ENCODE measurements at places on chromosomes 5 and 9.

- no peak for DNase-seq
Observed at GRCh38 chr9:108178318-108178717, 677.5 kb downstream of the ACTL7B start.

DNA sequence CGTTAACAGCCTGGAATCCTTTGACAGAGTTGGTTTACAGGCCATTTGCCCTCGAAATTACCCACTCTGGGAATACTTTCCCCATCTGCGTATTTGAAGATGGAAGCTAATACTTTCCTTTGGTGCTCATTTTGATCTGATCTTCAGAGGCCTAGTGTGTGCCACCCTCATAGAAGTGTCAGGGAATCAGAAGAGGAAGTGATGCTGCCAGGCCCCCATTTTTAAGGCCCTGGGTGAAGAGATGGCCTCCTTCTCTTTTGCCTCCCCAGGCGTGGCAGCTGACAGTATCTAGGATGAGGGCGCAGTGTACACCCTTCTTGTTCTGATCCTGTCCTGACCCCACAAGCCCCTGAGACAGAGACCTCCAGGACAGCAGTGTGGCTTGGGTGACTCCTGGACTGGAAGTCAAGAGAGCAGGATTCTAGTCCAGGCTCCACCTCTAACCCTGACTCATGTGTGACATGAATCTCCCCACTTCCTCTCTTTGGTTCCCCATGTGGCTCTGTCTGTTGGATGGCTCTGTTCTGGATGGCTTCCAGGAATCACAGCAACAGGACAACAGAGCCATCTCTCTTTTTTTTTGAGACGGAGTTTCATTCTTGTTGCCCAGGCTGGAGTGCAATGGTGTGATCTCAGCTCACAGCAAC is 27.8 kb downstream of the CSF1R start:
- no peak for DNase-seq

DNA sequence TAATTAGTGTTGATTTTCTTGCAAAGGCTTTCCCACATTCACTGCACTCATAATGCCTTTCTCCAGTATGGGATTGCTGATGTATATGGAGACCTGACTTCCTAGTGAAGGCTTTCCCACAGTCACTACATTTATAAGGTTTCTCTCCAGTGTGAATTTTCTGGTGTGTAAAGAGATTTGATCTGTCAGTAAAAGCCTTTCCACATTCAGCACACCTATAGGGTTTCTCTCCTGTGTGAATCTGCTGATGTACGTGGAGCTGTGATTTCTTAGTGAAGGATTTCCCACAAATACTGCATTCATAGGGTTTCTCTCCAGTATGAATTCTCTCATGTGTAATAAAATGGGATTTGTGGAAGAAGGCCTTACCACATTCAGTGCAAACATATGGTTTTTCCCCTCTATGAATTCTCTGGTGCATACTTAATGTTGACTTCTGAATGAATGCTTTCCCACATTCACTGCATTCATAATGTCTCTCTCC is 31.1 kb downstream of the ZNF484 start:
- no peak for DNase-seq

DNA sequence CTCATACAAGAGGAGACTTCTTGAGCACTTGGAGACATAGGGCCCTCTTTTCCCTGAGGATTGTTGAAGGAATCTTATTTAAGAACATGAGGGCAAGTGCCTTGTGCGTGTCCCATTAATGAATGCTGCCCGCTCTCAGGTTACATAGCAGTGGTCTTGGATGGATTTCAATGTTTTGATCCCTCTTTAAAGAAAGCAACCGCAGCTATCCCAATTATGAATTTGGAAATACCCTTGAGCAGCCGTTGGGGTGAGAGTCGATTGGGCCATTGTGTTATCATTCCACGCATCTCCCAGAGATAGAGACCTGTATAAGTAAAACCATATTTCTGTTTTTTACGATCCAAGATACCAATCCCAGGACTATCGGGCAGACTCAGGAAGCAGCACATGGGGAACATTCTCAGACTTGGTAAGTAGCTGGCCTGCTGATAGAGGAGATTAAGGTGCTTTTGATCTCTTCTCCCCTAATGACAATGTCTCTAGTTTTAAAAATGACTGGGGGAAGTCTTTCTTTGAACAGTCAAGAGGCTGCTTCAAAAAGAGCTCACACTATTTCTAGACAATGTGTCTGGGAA is 145.3 kb downstream of the MACROH2A1 start:
- DNase-seq, result no peak

DNA sequence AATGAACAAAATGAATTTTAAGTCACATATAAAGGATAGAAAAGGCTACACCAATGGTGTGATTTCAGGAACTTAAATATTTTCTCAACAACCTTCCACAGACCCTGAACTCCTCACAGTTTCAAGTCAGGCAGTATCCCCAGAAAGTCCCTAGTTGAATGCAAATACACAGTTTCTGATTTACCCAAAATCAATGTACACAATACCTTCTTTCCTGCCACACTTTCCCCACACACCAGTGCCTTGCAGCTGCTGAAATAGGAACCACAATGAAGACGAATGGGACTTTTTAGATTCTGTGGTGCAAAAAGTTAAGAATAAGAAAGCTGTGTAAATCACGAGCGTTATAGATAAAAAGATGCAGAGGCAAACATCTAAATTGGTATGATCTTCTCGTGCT is 552.4 kb upstream of the MEF2C start:
- DNase-seq, result no peak

GRCh38 chr5:1041225-1042143 is 32.9 kb downstream of the NKD2 start:
- DNase-seq, result no peak

GRCh38 chr9:111659691-111660090 is 1.7 kb upstream of the GNG10 start:
- no peak for DNase-seq

GRCh38 chr9:135582966-135583687 is 21.6 kb downstream of the PAEP start:
- no peak for DNase-seq

GRCh38 chr9:101566904-101567724 is 27.7 kb downstream of the PPP3R2 start:
- DNase-seq, result no peak

All from left renal cortex interstitium (tissue), 4 donors.